Stimulated activated CD8-positive, alpha-beta memory T cell treated with anti-CD3 and anti-CD28 coated beads, Interleukin-4, amount 100 ng/mL, for 4 hours (primary cell): ENCODE measurements at places on chromosomes 16 and 17.

DNA sequence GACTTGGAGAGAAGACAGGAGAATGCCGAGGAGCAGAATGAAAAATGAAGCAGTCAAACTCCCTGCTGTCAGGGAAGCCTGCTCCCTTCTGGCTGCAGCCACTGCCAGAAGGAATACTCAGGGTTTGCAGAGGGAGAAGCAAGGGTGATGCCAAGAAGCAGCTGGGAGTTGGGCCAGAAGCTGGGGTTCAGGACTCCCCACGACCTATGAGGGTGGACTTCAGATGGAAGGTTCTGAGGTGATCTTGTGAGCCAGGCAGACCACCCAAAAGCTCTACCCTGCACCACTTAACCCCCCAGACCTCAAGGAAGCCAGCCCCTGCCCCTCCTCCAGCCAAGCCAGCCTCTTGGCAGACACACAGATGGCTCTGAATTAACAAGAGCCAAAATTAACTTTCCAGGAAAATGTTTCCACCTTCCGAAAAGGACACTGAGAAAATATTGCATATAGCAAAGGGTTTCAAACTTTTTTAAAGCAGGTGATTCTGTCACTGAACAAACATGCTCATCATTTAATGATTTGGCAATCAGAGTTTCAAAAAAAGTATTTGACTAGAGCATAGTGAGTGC is 126.0 kb upstream of the ERCC4 start:
- DNase-seq, result no peak

DNA sequence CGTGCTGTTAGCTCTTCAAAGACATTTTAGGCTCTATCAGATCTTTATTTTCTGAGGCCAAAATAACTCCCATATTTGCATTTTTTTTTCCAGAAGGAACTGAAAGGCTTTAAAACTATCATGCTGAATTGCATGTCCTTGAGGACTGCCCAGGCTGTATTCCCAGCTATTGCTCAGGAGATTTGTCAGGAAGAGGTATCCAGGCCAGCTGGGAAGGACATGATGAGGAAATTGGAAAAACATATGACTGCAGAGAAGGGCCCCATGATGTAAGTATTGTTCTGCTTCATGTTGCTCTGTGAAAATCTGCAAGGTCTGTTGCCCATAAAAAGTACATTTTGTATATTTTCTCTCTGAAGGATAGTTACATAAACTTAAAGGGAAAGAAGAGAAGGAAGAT is 5.7 kb downstream of the CDC6 start:
- DNase-seq, result no peak

- no peak for DNase-seq
Observed at GRCh38 chr17:55830699-55831471, 80.0 kb downstream of the PCTP start.

- DNase-seq, result no peak
Observed at GRCh38 chr17:2995377-2995776, 68.0 kb downstream of the OR1D5 start.

DNA sequence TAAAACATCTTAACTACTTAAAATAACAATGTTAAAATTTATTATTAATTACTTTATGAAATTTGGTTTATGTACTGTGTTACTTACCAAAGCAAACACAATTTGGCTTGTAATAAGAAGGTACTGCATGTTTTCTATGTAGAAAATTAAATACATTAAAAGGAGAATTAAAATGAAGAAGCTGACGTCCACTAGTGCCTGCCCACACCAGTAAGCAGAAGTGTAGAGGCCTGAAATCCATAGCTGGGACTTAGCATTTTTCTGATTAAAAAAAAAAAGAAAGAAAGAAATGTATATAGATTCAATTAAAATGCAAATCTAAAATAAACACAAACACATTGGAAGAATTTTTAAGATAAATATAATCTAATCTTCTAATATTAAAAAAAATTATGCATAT is 35.8 kb upstream of the ABCA9 start:
- no peak for DNase-seq

DNA sequence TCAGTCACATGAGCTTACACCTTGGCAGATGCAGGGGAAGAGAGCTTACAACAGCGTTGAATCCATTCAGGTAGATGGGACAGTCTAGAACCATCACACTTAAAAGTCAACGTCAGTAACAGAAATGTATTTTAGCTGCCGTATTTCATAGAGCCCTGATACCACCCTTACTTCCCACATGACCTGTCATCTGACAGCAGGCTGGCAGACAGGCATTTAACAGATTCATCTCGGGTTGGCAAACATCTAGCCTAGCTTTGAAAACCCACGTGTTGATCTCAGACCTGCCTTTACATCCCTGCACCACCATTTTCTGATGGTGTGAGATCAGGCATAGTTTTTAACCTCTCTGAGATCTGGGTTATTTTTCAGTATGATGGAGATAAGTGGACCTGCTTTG is 177.9 kb upstream of the HSBP1 start:
- DNase-seq, result no peak

GRCh38 chr17:76370261-76370993 is 14.0 kb upstream of the SPHK1 start:
- DNase-seq, result no peak

- DNase-seq, result no peak
Observed at GRCh38 chr16:53090591-53091411, 36.0 kb downstream of the CHD9 start.

GRCh38 chr16:24612656-24613055 is 73.3 kb downstream of the RBBP6 start:
- no peak for DNase-seq

GRCh38 chr16:2883458-2883908 is 468 bp downstream of the FLYWCH2 start:
- DNase-seq, result no peak

DNA sequence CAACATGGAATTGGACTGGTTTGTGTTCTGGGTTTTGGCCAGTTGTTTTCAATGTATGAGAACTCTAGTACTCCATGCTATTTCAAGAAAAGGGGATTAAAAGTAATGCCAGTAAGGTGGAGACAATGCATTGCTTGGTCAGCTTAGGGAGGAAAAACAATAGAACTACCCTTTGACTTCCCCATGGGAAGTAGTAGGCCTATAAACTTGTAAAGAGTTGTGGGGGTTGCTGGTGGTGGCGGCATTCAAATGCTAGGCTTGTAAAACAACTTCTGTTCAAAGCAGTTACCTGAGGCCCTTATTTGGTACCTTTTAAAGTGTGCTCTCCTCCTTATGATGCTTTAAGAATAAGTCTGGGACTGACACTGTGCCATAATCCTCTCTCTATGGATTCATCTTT is 9.4 kb downstream of the MAP3K3 start:
- DNase-seq, result no peak

DNA sequence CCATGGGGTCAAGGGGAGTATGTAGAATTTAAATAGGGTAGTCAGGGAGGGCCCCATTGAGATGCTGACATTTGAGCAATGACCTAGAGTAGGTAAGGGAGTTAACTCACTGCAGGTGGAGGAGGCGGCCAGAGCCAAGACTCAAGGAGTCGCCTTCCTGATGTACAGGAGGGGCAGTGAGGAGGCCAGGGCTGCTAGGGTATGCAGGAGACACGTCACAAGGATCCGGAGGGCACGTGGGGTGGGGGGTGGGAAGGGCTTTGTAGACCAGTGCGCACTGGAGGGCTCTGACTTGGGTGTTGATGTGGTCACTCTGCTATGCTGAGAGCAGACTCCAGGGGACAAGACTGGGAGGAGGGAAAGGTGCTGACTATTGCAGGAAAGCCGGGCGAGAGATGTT is 37.5 kb downstream of the SPECC1 start:
- DNase-seq, result no peak
